ENCODE measurements at places on chromosomes 11 and 22.

- DNase-seq, result no peak
These were observed at the start of gene APOL3 for GRCh38 chr22:36160499-36160942. TSS of gene APOL3 (minus strand) at chr22:36160755. CDS start at chr22:36149055, 11,700 bp downstream.

GRCh38 chr22:39311592-39312400, 7.6 kb downstream of the RPL3 start:
- DNase-seq, result no peak

GRCh38 chr22:34344702-34345101, 424.4 kb upstream of the LARGE1 start:
- no peak for DNase-seq

DNA sequence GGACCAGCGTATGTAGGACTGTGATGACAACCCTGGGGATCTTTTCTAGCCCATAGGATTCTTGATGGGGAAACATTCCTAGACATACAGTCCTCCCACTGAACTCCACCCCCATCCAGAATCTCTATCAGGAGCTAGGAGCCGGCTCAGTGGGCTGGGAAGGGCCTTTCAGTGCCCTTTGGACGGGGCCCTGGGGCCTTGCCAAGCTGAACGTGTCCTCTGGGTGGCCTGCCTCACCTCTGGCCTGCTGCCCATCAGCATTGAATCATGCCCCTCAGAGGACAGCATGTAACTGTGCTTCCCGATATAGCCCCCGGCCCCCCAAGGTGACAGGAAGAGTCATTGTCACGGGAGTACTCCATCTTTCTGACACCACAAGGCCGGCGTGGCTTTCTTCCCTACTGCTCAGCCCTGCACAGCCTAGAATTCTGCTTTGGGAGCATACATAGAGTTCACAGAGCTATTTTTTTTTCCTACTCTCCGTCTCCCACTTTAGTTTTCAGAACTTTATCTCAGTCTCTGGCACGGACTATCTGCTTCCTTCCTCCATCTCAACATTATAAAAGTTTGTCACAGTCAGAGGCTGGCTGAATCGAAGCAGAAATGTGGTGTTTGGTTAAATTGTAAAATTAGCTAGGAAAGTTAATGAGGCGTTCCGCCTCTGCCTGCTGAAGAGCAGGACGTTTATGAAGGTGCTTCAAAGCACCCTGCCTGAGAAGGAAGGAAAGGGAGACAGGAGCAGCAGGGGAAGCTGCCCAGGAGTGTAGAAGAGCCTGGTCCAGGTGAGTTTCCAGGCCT, 111.9 kb downstream of the ZBTB16 start:
- DNase-seq, result no peak

- DNase-seq, result no peak
These were observed 659.4 kb downstream of the TBC1D22A start for GRCh38 chr22:47421846-47422245.

DNA sequence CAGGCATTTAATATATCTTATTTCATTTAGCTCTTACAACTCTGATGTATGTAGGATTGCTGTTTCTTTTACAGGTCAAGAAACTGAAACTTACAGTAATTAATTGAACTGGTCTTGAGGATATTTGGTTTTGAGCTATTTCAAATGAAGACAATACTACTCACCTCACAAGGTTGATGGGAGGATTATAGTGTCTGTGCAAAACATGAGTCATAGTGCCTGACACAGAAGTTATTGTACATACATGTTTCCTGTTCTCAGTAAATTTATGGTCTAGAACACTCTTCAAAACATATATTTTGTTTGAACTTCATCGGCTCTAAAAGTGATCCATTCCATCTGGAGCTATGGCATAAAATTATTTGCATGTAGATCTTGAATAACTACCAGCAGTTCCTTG, 61.9 kb downstream of the CECR2 start:
- DNase-seq, result no peak

DNA sequence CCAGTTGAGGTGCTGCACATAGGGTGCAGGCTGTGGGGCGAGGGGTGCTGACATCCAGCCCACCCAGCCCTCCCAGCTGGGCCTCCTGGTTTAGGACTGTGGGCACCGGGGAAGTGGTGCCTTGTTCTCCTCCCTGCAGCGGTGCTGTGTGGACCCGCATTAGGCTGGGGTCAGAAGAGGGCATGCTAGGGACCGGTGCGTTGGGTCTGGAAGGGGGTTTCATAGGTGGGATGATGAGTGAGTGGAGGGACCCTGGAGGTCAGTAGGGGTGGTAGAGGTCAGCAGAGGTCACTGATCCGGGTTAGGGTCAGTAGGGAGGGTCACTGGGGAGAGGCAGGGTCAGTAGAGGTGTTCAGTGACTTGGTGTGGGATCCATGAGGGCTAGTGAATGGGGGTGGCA, 6.7 kb upstream of the MYBPC3 start:
- DNase-seq, result no peak

GRCh38 chr11:65537620-65538231, 12.8 kb downstream of the SCYL1 start:
- DNase-seq, result no peak

DNA sequence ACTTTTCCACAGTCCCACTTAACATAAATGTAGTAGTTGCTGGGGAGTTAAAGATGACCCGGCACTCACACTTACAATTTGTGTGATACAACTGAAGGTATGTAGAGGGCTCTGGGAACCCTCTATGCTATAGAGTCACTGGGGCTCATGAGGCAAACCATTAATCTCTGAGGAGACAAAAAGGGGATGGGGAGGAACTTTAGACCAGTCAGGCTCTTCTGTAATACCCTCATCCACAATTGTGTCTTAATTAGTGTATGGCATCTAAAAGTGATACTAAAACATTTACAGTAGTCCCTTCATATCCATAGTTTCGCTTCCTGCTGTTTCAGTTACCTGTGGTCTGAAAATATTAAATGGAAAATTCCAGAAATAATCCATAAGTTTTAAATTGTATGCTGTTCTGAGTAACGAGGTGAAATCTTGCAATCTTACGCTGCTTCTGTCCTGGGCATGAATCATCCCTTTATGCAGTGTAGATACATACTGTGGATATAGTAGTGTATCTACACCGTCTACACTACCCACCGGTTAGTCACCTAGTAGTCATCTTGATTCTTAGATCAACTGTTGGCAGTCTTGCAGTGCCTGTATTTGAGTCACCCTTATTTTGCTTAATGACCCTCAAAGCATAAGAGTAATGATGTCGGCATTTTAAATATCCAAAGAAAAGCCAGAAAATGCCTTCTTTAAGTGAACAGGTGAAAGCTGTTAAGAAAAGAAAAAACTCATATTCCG, 12.2 kb downstream of the CBL start:
- DNase-seq, result peak; percentile 94

DNA sequence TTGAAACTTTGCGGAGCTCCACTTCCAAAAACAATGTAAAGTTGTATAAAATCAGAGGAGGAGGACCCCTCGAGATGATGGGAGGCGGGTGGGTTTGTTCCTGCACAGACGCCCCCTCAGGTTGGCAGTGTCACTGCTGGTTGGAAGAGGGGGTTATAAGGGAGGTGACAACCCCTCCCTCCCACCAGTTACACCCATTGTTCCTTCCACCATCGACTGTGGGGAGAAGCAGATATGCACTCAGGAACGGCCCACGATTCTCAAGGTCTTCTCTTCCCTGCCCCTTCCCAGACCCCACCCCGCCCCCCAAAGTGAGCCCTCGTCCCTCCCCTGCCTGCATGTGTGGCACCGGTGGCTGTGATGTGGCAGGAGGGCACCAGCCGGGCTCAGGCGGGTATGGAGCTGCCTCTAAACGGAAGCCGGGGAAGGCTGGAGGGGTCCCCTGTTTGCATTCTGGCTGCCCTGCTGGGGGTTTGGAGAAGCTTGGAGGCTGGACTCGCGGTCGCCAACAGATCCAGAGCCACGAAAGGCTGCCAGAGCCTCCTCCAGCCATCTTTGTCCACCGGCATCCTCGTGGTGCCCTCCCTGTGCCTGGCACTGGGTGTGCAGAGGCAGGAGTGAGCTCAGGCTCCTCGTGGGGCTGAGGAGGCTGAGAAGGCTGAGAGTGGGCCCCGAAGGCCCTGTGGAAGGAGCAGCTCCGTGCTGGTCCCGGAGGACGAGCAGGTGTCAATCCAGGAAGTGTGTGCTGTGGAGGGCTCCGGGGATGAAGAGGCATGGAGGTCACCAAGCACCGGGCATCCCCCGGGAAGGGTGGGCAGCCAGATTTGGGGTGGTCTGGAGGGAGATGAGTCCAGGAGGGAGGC, 778 bp downstream of the KDELR3 start:
- no peak for DNase-seq

GRCh38 chr11:10770626-10771254, 19.7 kb downstream of the CTR9 start:
- no peak for DNase-seq

DNA sequence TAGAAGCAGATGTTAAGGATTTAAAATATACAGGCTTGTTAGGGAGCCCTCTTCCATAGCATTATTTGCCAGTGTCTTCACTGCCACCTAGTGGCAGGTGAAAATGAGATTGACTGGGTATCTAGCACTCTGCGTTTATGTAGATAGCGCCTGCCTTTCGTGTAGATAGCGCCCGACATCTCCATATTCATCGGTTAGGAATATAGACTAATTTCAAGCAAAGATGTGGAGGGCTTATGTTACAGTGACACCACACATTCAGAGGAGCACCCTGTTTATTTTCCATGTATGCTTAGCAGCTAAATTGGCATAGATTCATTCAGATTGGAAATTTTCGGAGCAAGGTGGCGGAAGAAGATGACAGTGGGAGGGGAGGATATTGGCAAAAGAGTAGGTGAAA, 72.0 kb downstream of the SLC5A12 start:
- peak; percentile 23 for DNase-seq

DNA sequence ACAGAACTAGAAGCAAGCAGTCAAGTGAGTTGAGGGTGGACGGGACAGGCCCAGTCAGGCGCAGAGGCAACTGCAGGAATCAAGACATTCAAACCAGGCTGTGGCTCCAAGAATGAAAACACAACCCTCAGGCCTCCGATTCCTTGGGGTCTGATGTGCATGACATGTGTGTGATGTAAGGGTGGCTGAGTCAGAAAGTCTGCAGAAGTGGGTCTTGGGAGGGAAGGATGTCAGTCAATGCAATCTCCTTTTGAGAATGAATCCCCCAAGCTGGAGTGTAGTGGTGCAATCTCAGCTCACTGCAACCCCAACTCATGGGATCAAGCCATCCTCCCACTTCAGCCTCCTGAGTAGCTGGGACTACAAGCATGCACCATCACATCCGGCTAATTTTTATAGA, 15.9 kb upstream of the PDE2A start:
- no peak for DNase-seq

GRCh38 chr11:97622795-97623194, 1233.0 kb downstream of the JRKL start:
- no peak for DNase-seq

Data from HS-5 (cell line).